ENCODE measurements at places on chromosomes 12 and 14.

DNA sequence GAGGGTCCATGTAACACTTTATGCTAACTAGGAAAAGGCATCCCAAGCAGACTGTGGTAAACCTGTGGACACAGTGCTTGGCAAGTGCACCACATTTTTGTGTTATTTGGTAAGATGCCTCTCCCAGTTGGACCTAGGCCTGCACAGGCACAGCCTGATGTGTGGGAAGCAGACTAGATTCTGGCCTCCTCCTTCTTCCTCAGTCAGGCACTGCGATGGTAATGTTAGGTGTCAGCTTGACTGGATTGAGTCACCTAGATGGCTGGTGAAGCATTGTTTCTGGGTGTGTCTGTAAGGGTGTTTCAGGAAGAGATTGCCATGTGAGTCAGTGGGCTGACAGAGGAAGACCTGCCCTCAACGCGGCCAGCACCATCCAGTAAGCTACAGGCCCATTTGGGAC lies 25.3 kb upstream of the RHOJ start:
- DNase-seq, result no peak

DNA sequence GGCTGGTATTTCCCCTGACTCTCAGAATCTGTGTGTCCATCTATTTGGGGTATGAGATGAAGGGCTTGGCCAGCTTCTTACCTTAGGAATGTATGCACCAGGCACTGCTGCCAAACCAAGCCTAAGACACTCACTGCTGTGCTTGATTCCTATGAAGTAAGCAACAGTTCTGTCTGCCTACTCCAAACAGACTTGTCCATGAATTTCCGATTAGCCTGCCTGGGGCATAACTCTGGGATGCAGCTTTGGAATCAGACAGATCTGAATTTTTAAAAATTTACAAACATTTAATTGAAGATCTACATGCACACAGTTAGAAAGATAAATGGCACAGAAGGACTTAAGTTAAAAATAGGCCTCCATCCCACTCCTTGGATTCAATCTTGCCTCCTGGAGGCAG lies 59.5 kb upstream of the JDP2 start:
- DNase-seq, result no peak

DNA sequence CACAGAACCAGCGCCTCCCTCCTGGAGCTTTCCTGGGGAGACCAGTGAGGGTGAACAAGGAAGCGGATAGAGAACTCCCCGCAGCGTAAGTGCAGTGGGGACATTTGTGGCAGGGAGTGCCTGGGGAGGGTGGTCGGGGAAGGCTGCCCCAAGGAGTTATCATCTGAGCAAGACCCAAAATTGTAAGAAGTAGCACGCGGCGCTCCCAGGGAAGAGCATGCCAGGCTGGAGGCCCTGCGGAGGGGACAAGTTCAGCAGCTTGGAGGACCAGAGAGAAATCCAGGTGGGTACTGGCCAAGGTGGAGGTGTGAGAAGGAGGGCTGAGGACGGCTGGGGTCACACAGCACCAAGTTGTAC lies 46.2 kb upstream of the RIMBP2 start:
- no peak for DNase-seq

GRCh38 chr12:98955284-98955683 lies 310.2 kb downstream of the APAF1 start:
- no peak for DNase-seq

DNA sequence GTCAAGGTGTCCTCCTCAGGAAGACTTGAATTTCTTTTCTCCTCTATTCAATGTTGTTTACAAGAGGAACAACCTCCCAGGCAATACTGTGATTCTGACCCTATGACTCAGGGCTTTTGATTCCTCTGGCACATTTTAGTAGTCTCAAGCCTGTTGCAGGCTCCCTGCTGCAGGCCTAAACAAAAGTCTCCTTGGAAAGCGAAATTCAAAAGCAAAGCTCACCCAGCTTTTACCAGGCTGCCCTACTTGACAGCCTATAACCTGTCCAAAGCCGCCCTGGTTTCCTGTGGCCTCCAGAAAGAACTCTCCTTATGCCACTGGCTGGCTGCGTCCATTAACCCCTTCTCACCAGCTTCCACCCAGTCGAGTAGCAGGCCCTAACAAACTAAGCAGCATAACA lies 11.6 kb downstream of the FGD6 start:
- no peak for DNase-seq

- DNase-seq, result no peak
Observed at GRCh38 chr12:75137896-75138295, 71.7 kb downstream of the KCNC2 start.

DNA sequence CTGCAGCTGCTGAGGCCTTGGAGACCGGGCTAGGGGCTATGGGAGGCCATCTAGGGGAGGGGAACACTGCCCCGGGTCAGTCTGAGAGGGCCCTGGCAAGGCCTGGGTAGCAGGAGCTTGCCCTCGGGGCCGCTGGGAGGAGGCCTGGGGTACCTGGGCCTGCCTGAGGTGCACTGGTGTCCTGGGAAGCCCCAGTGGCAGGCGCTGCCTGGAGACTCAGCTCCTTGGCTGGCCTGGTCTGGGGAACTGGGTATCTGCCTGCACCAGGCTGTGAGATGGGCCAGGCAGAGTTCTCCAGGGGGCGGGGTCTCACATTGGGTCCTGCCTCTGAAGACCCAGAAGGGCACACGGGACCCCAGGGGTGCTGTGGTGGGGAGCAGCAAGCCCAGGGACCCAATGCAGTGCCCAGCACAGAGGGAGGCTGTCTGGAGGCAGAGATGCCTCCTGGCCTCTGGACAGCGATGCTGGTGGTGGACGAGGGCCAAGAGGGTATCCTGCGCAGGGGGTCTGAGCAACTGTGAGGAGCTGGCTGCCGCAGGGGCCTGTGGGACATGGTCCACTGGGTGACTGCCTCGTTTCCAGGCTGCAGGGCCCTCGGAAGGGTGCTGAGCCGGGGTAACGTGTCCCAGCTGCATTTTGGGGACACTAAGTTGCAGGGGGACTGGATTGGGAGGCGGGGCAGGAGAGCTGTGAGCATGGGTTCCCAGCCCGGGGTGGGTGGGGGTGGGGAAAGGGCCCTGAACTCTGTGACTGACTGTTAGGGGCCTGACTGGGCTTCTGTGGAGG lies 7.4 kb upstream of the MTA1 start:
- no peak for DNase-seq

GRCh38 chr12:20395791-20396550 lies 27.6 kb downstream of the PDE3A start:
- no peak for DNase-seq

DNA sequence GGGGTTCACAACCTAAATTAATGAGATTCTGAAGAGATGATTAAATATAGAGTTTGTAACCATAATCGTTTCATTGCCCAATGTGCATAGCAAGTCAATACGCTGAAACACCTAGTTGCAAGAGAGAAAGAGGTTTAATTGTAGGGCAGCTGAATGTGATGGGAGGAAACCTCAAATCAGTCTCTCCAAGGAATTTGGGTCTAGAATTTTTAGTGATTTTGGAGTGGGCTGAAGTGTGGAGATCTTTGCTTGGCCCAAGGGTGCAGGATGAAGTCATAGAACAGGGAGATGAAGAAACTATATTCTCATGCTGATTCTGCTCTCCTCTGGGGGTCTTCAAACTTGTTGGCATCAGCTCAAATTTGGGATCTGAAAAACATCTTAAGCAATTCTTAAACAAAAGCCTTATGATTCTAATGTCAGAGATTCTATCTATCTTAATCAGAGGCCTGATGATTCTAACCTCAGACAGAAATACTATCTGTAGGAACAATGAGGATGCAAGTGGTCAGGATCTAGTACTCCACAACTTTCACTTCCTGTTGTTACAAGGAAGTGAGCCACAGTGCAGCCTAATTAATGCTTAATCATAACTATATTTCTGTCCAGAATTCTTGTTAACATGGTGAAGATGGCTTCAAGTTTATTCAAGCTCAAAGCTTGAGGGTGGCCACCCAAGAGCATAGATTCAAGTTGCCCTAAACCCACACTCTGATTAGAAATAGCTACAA lies 80.2 kb upstream of the FUT8 start:
- DNase-seq, result no peak

DNA sequence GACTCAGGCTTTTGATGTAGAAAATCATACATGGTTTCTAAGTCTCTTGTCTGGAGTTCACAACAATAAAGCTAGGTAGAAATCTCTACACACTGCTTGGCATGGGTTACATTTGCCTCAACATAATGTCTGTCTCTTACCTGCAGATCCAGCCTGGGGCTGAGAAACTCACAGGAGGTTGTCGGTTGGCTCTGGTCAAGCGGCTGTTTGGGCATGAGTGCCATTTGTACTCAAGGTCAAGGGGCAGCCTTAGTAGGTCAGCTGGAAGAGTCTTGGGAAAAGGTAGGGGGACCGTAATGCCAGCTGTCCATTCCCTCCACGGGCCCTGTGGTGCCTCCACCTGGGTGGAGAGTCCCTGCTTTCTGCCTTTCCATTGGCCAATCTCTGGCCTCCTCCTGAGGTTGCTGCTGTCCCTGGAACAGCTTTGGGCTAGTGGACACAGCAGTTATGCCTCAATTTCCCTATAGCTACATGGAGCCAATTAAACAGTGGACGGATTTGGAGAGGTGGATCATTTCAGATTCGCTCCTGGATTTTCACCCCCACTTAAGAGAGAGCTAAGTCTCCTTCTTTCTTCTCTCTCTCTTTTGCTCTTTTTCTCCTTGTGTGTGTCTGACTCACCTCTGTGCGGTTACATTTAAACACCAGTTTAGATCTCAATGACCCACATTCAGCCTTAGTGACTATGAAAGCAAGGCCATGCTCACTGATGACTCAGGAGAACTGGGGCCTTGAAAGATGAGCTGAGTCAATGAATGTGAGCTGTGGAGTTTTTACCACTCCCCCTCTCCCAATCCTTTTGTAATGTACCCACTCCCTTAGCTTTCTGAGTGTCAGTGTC lies 132.8 kb upstream of the HIF1A start:
- peak; percentile 51 for DNase-seq

DNA sequence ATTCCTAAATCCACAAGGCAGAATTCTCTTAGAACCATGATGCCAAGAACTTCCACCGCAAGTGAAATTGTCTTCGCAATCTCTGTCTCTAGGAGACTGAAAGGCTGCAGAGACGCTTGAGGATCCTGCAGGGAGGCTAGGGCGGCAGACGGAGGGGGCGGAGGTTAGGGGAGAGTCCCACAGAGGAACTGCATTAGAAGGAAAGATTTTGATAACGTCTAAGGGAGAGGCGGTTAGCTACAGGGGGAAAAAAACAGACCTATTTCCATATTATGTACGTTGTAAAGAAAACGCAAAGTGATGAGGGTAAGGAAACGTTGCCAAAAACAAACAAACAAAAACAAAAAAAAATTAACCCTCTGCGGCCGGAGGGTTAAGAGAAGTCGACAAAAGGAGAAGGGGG lies 595 bp downstream of the KLHL28 start:
- peak; percentile 62 for DNase-seq

DNA sequence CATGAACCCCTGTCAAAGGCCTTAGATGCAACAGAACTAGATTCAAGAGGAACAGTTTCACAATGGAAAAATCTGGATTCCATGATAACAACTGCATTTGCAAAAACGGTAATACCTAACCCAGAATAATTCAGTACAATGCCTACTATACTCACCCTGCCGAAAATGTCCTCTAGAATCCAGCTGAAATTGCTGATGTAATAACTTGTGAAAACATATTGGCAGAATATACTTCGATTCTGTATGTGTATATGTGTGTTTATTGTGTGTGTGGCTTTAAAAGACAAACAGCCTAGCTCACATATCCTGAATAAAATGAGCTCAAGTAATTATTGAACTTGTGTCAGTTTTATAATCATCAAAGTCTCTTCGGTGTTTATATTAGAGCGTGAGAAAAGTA lies 46.0 kb downstream of the PHLDA1 start:
- no peak for DNase-seq

- DNase-seq, result no peak
Observed at GRCh38 chr14:26595926-26596542, 1.8 kb downstream of the NOVA1 start.

GRCh38 chr12:9115731-9116559 lies at the start of gene A2M:
Gene A2M, minus strand, starts transcription at chr12:9115919. Its CDS starts 70 bp downstream, at chr12:9115849.
- DNase-seq, result no peak

- DNase-seq, result no peak
Observed at GRCh38 chr12:85559127-85559526, 277.1 kb downstream of the RASSF9 start.

DNA sequence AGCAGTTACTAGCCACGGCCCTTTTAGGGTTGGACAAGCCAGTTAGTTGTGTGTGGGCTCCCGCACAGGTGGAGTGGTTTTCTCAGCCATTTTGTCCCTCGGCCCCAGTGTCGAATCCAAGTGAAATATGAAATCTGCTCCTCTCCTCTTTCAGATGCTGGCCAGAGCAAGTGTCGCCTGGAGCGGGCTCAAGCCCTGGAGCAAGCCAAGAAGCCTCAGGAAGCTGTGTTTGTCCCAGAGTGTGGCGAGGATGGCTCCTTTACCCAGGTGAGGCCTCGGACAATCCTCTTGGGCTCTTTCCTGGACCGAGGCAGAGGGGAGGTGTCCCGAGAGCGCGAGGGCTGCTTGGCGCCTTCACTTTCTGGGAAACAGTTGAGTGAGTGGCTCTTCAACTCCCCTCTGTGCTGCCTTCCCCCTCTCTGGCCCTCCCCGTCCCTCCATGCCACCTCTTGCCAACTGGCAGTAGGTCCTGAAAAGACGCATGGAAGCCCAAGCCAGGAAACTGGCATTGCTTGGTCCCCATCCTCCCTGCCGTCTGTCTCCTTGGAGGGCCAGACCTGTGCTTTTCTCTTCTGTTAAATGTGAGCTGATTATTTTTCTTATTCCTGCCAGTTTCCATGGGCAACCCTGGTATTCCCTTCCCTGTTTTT lies 74.2 kb downstream of the SMOC1 start:
- DNase-seq, result no peak

DNA sequence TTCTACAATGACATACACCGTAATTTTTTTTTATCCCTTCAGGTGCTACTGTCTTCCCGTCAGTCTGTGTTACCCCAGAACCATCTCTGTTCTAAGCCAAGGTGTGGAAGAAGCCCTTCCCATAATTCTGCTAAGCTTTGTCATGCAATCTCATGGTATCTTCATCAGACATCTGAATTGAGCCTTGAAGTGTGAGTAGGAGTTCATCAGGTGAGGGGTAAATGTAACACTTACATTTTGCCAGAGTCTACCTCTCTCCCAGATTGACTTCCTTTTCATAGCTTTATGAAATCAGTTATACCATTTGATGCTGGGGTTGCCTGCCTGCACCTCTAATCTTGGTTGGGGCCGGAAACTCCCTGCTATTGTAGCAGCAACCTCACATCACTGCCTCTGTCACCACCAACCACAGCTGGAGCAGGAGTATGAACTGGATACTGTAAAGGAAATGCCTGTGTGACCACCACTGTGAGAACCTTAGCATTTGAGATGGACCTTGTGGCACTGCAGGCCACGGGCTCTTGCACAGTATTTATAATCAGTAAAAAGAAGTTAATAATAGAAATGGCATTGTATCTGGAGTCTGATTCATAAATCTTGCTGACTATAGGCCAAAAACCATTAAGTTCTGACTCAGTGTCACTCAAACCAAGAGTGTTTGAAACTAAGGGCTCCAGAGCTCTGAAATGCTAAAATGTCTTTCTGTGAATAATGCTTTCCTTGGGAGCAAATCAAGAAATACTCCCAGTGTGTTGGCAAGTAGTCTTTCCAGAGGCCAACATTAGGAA lies 58.7 kb upstream of the STK38L start:
- peak; percentile 1 for DNase-seq

GRCh38 chr12:4137015-4137414 lies 136.5 kb upstream of the CCND2 start:
- DNase-seq, result no peak

GRCh38 chr14:64507376-64508156 lies 3.0 kb downstream of the ZBTB1 start:
- DNase-seq, result no peak

- no peak for DNase-seq
Observed at GRCh38 chr14:61346221-61346620, 24.8 kb downstream of the PRKCH start.

GRCh38 chr12:94770791-94771190 lies 120.4 kb upstream of the TMCC3 start:
- DNase-seq, result no peak

Measured in central memory CD4-positive, alpha-beta T cell (primary cell).